ENCODE measurements at places on chromosomes 11 and 22.

- DNase-seq = no peak
Observed at GRCh38 chr22:48647606-48648515, 1179.8 kb downstream of the BRD1 start.

GRCh38 chr11:41519696-41520095 is 60.2 kb upstream of the LRRC4C start:
- no peak for DNase-seq

DNA sequence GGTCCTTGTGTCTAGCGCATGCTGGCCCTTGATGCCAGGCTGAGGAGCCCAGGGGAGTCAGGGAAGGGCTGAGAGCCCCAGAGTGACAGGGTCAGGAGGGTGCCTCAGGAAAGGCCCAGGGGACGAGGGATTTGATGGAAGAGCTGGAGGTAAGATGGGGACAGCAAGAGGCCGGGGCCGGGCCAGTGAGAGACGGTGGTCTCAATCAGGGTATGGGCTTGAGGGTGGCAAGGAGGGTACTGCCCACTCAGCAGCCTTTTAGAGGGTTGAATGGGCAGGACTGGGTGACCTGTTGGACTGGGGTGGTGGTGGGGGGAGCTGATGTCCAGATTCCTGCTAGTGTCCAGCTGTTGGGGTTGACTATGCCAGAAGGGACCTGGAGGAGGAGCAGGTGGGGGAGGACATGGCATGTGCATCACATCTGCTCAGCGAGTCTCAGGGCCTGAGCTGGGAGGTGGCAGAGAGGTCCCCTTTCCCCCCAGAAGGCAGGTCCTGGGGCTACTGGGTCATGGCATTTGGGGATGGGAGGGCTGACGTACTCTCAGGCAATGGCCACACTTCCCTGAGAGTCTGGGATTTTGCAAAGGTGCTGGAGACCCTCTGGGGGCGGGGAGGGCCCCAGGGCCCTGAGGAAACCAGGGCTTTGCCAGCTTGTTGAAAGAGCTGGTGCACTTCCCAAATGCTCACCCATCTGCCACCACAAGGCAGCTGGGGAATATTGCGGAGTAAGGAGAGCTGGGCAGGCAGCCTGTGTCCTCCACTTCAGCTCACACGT is 18.4 kb downstream of the MYO7A start:
- DNase-seq = no peak

DNA sequence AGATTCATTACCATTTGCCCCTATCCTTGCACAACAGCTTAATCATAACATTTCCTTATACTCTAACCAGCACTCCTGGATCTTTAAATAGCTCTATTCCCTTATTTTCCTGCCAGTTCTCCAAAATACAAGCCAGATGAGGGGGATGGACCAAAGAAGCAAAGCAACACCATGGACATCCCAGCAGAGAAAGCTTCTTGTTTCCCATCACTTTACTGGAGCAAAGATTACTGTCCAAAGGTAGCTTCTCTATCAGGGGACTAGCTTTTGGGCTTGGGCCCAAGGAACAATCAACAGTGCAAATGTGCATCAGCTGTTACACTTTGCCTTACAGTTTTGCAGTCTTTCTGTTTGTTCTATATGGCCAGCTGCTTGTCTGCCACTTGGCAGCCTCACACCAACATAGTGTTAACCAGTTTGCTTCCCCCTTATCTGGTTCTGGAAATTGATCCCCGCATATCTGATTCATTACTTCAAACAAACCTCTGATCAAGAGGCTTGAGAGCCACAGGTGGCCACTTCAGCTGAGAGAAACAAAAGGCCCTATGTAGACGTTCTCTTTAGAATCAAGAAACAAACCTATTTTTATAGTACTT is 814.3 kb downstream of the METTL15 start:
- no peak for DNase-seq

DNA sequence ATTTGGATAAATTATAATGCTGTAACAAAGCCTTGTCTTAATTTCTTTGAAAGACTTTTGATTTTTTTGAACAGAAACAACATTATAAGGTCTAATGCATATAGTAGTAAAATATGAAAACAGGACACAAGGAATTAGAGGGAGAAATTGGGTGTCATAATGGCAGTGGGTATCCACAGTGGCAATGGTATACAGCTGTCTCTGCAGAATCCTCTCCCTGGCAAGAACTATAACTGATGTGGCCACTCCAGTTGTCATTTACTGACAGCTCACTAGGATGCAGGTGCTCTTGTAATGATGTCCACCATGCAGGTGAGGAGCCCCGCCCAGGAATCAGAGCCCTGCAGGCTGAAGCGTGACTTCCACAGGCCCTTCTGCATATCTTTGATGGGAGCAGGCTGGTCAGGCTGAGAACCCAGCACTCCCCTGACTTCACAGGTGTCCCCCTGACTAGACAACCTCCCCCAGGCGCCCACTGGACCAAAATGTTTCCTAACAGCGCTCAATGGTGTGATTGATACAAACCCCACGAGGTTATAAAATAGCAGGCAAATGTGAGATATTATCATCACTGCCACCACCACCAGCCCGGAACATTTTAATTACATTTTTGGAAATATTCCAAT is 32.8 kb upstream of the SERPIND1 start:
- no peak for DNase-seq

DNA sequence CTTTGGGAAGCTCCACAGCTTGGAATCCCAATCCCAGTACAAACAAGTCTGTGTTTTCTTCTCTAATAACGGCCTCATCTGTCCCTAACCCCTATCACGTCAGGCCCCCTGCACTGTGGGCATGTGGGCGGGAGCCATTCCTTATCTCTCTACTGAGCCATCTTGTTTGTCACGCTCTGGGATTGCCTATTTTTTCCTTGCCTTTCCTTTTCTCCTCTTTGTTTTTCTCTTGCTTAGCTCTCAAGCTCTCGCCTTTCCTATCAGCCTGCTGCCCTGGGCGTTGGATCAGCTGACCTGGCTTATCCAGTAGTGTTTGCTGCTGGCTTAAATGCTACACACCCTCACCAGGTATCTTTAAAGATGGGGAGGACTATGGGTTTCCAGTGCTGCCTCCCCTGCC is 35.8 kb downstream of the ARHGAP1 start:
- DNase-seq = no peak

DNA sequence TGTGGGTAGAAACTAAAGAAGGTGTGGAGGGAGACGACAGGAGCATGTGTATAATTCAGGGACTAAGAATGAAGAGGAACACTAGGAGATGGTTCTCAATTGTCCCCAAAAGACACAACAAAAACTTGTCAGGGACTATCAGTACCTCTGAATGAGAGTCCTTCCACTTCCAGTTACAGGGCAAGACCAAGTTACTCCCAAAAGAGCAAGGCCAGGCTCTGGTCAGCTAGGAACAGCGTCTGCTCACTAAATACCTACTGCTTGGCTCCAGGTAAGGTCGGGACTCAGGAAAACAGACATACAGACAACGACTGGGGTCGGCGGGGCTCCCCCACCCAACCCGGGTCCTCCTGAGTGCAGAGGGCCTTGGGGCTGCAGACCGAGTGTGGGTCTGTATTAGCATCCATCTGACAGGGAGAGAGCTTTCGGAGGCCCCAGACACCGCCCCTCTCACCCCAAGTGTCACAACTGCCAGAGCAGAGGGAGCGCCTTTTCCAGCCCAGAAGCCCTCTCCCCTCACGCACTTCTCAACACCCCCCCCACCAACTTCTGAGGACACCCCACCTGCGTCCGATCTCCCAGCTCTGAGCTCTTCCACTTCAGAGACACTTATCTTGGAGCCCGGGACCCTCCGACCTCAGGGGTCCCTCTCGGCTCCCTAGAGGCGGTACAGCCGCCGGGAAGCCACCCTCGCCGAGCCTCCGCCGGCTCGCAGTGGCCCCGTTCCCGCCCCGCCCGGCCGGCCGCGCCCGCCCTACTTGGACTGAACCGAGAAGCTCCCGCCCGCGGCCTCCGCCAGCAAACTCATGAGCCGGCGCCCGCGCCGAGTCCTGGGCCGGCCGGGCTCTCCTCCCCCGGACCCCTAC is 522 bp downstream of the RHOG start:
- DNase-seq = no peak

DNA sequence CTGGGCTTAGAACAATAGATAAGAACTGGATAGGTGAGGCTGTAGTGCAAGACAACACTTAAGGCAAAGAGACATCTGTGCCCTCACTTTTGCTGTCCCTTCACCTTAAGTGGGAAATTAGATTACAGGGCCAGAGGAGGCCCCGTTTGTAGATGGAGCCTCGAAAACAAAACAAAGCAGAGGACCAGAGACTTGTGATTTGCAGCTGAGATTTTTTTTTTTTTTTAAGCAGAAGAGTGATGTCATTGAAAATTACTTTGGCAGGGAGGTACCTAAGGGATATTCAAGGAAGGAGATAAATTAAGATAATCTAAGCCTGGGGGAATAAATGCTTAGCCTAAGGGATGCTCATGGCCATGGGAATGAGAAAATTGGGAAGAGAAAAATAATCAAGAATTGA is 31.4 kb downstream of the ZC3H12C start:
- no peak for DNase-seq

DNA sequence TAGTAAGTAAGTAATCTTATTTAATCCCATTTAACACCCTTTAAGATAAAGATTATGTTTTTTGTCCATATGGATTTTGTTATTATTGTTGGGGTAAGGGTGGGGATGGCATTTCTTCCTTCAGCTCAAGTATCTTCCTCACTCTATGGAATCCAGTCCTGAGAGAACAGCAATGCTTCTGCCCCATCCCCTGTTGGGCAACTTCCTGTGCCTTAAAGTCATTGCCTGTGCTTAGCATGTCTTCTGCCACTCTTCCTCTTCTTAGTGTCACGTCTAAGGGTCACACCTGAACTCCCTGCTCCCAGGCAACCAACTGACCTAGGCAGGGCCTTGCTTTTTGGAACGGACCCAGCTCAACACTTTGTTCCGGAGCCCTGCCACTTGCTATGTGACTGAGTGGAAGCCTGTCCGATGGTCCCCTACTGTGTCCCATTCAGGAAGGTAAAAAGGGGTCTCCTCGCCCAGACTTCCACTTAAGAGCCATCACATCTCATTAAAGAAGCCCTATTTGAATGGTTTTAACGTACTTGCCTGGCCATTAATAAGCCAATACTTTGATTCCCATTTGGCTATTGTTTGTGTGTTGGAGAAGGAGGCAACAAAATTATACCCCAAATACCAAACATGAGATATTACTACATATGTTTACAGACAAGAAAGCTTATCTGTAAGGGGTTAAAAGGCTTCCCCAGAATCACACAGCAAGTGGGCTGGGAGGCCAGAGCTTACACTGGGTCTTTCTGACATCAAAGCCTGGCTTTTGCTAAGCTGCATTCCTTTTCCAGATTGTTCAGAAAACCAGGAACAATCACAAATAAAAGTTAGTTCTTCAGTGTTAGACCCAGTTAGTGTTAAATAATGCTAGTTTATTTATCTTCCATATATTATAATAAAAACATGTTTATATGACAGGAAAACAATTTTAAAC is 59.2 kb downstream of the RAB38 start:
- DNase-seq = no peak

- DNase-seq = no peak
Observed at GRCh38 chr11:20584093-20584774, 15.2 kb upstream of the SLC6A5 start.

DNA sequence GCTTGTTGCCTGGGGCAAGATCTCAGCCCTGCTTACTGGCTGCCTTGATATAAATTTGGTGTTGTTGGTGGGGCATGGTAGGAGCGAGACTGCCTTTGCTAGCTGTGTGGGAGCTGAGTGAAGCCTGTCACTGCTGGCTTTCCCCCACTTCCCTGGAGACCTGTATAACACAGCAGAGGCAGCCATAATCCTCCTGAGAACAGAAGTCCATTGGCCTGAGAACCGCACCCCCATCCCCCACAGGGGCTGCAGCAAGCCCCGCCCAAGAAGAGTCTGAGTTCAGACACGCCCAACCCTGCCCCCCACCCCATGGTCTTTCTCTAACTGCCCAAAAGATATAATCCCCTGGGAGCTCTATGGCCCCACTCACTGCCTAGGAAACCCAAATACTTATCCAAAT is 39.2 kb upstream of the ARHGAP42 start:
- no peak for DNase-seq

GRCh38 chr22:24412274-24412673 is 15.1 kb upstream of the ADORA2A start:
- DNase-seq = no peak

DNA sequence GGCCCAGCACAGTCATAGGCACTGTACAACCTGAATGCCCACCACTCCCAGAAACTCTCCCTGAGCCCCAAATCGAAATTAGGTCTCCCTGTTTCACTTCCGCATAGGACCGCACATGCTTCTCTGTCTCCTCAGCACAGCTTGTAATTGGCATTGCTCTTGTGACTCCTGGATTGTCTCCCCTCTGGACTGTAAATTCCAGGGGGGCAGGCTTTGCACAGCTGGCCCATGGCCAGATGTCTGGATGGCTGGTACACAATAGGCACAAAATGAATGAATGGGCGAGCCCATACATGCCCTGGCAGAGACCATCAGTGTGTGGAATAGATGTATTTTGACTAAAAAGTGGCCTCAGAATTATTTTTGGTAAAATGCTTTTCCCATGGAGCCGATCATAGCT is 63.3 kb upstream of the PHF21B start:
- DNase-seq = no peak

GRCh38 chr11:29879560-29879959 is 137.3 kb downstream of the KCNA4 start:
- DNase-seq = no peak

DNA sequence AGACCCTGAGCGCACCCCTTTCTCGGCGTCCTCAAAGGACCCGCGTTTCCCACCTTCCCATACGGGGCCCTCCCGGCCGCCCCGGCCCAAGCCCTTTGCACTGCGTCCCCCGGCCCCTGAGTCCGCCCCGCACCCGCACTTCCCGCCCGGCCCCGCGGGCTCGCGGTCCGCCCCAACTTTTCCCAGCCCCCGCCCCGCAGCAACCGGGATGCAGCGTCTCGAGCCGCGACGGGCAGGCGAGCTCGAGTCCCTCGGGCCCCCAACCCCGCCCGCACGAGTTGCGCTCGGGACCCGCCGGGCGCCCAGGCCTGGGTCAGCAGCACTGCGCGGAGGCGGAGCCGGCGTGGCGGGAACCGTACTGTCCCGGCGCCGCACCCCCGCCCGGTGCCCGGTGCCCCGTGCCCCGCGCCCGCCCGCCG is 371 bp downstream of the SMCO4 start:
- DNase-seq = peak; percentile 5

- no peak for DNase-seq
Observed at GRCh38 chr11:78080084-78080817, 589 bp upstream of the NDUFC2 start.

- no peak for DNase-seq
Observed at GRCh38 chr11:68293708-68294107, 18.7 kb upstream of the LRP5 start.

DNA sequence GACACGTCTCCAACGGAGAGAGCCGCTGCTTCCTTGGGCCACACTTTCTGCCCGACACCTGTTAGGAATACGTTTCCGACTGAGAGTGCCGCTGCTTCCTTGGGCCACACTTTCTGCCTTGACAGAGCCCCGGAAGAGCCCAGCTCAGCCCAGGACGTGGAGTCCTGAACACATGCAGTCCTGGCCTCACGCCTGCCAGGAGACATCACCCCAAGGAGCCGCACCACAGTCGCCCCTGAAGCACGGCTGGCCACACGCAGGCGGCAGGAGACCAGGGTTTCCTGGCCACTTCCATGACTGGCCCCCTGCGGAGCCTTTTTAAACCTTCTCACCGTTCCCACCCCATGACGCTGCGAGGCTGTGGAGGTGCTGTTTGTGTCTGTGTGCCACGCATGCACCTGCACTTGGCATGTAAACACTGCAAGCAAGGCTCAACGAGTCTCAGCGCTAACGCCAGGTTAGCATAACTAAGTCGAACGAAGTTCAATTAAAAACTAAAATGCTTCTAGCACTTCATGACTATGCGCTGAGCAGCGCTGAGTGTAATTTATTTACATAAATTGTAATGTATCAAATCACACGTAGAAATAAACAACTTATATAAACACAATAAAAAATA is 8.8 kb downstream of the TOLLIP start:
- no peak for DNase-seq
